Stimulated activated naive CD4-positive, alpha-beta T cell treated with Interleukin-2 at 50 U/mL for 16 hours (primary cell): ENCODE measurements at places on chromosomes 1 and 21.
A peak's percentile ranks its signal among the peaks of the same experiment; 100 is the strongest.

DNA sequence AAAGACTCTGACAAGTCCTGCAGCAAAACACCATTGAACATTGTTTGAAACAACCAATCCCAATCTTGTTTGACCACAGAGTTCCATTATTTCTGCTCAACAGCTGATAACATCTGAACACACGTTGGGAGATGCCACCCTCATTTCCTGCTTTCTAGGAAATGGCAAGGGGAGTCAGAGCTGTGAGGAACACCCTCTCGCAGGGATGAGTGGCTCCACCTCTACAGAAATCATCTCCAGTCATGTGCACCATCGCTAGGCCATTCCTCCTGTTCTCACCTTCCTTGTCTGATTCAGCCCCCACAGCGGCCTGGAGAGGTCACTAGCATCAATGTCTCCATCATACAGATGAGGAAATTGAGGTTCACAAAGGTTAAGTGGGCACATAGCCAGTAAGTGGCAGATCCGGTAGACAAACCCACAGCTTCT lies 22.4 kb upstream of the RUNX3 start:
- no peak for DNase-seq

DNA sequence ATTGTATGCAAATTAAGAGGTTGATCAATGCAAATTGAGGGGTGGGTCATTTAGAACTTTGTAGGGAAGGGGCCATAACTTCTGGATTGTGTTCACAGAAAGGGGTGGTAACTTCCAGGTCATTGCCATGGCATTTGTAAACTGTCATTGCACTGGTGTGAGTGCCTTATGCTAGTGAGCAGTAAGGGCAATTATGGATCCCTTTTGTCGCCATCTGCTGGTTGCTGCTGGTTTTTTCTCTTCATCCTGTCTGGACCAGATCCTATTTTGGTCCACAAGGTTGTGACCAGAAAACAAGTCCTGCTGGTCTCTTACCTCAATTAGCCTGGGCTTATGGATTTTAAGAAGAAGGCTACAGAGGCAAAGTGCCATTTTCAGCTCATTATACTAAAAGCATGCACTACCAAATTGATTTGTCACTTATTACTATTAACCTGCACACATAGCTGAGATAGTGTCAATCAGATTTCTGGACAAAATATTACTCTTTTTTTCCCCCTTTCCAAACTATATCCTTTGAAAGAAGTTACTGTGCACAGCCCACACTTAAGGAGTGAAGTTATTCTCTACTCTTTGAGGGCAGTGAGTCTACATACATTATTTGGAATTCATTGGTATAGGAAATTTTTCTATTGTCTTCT lies 196.2 kb downstream of the ZC3H11B start:
- DNase-seq: peak; percentile 25

DNA sequence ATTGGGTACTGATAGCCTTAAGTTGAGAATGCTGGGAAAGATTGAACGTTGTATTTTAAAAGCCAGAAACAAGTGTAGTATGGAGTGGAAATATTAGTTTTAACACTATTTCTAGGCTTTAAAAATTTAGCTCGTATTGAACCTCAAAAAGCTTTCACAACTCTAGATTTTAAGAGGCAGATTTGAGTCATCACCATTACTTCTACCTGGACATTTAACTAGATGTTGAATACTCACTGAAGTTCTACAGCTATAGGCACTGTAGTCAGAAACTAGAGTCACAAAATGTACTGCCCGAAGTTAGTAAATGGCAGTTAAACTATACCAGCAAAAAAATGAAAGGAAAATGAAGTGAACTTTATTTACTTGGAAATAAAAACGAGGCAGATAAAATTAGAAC lies 96.5 kb downstream of the NEK7 start:
- no peak for DNase-seq

DNA sequence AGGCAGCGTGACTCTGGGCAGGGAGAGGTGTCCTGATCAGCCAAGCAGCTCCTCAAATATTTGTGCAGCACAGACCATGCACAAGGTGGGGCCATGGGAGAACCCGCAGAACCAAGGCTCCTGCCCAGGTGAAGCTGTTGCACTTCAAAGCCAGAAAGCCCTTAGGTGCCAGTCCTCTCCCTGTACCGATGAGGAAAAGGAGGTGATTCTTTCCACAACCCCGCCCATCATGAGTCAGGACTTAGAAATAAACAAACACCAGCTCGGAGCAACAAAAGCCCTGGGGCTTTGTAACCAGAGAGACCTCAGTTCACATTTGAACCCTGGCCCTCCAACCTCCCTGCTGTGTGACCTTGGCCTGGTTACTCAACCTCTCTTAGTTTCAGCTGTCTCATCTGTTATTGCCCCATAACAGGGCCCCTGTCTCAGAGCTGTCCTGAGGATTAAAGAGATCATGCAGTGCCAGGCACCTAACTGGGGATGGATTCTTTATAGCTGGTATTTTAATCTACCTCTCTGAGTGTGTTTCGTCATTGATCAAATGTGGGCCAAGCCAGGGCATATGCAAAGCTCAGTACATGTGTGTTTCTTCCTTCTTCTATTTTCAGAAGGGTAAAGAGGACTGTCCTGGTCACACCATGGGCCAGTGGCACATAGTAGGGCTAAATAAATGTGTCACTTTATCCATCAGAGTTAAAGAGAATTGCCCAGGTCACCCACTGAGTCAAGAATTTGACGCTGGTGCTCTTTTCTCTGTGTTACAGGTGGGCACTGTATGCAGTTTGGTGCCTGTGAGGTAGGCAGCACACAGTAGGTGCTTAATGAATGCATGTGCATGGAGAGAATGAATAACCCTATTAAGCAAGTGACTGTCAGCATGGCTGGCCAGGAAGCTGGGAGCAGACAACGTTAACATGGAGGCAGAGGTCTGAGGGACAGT lies 1.4 kb downstream of the LDLRAD1 start:
- no peak for DNase-seq

GRCh38 chr1:75908717-75909152 lies 23.5 kb downstream of the ASB17 start:
- no peak for DNase-seq

DNA sequence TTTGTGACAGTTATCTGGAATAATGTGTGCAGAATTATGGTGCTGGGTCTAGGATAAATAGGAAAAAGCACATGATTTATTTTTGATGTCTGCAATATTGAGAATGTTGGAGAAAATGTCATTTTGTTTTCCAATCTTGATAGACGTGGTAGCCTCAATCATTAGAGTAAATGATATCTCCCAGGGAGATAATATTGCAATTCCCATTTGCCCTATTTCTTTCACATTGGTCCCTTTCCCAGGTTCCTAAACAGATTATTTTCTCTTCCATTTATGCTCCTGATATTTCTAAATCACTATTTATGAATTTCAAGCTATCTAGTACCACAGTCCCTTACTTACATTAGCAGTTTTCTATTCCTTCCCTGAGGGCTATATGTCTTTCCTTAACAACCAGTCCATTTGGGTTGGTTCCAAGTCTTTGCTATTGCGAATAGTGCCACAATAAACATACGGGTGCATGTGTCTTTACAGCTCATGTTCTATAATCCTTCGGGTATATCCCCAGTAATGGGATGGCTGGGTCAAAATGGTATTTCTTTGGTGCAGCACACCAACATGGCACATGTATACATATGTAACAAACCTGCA lies 447.3 kb downstream of the PLA2G4A start:
- DNase-seq: no peak
